Activated CD4-positive, alpha-beta T cell treated with anti-CD3 and anti-CD28 coated beads, Interleukin-2, amount 50 U/mL, for 24 hours (primary cell): ENCODE measurements at places on chromosomes 3 and 15.

DNA sequence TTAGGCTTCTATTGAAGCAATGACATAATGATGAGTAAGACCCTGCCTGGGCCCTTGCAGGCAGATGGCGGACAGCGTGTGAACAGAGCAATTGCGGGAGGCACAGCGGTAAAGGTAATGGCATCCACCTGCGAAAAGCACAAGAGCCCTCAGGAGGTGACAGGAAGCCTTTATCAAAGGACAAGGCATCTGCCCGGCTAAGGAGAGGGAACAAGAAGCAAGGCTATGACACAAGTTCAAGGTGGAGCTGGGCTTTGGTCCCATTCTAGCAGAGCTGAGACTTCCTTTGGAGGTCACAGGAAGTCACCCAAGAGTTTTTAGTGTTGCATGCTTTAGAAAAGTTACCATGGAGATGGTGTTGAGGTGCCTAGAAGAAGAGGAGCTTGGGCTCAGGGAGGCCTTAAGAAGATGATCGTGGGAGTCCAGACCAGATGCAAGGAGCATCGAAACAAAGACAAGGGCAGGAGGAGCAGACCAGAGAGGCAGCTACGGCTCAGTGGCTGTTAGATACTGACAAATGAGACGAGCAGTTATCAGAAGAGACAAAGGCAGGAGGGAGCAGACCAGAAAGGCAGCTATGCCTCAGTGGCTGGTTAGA lies 34.5 kb downstream of the OSBPL10 start:
- no peak for DNase-seq

DNA sequence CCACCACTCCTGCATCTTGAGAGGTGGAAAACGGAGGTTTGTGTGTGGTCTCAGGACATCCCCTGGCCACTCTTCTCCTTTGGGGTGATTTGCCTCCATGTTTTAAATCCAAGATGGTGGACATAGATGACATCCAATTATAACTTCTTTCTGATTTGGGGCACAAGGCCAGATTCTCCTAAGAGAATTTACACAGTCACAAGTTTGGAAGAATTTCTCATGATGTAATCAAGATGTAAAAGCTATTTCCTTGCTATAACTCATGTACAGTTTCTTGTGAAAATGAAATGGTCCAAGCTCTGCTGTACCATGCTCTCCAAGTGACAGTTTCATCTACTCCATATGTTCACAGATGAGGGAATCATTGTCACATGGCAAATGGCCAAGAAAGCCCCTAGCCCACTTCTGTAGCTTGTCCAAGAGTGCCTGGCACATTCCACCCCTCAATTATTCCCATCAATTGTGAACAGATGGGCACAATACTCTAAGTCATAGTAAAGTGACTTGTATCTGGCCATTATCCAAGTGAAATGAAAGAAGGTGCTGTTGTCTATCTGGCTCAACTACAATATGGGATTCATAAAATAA lies 134.6 kb upstream of the ROPN1 start:
- DNase-seq: no peak

DNA sequence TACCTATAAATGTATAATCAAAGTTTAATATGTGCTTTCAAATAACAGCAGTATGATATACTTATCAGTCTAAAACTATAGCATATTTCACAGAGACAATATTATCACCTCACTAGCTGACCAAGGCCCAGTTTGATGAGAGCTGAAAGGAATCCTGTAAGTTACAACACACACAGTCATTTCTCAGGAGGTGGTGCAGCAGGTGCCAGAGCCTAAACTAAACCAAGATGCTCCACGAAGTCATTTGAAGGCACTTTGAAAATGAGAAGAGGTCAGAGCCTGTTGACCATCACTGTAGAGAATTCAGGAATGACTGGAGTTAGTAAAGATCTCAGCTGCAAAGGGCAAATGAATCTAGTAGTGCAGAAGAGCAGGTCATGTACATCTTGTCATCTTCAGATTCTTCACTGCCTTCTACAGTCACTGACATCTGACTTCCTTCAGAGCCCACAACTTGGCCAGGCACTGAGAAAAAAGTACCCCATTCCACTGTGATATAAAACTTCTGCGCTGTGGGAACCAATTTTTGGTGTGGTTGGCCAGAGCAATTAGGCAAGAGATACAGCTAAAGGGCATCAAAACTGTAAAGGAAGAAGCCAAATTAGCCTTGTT lies 7.9 kb downstream of the GBE1 start:
- DNase-seq: no peak

DNA sequence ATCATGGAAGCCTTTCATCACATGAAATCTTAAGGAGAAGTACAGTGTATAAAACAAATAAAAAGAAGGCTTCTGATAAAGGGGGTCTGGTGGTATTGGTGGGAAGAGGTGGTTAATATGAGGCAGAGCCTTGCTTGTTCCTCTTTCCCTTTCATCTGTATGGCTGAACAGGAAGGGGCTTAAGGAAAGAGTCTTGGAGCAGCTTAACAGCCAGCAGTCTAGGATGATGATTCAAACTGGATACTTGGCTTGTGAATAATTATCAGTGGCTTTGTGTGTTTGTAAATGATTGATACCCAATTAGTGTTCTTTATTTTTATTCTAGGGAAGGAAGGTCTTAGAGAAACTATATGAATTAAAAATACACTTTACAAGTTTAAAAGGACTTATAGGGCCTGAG lies 29.1 kb upstream of the TCAIM start:
- no peak for DNase-seq

- DNase-seq: no peak
Observed at GRCh38 chr3:4819746-4820145, 159.5 kb upstream of the BHLHE40 start.

DNA sequence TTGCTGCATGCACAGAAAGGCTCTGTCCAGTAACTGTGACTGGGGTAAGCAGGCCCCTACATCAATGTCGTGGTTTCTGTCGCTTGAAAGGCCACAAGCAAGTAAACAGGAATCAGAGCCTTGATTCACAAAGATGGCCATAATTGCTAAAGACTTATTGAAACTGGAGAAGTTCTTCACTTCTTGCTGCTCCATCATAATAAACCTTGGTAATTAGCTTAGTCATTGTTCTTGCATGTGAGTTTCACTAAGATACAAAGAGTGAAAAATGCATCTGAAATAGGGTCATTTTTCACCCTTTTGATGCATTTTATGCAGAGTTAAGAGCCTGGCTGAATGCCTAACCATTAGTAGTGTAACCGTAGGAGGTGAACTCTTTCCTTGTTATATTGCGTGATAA lies 3.2 kb downstream of the SEMA6D start:
- no peak for DNase-seq

DNA sequence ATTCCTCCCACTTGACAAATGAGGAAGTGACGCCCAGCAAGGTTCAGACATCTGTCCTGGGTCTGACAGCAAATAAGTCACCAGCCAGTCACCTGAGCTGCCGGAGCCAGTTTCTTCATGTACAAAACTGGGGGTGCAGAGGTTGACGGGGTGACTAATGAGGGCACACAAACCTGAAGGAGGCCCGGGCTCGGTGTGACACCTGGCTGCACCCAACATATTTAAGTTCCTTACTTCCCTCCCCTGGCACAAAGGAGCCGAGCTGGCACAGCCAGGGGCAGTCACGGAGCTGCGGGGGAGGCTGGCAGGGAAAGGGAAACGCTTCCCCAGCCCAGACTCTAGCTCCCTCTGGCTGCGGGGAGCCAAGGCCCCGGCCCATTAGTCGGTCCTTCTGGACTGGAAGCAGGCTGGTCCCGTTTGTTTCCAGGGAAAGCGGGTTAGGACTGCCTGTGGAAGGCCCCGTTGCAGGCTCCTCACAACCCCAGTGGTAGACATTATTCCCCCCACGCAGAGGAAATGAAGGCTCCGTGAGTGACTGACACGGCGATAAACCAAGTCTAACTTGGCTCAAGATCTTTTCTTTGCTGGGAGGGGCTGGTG lies 2.3 kb downstream of the FBXL22 start:
- DNase-seq: no peak

DNA sequence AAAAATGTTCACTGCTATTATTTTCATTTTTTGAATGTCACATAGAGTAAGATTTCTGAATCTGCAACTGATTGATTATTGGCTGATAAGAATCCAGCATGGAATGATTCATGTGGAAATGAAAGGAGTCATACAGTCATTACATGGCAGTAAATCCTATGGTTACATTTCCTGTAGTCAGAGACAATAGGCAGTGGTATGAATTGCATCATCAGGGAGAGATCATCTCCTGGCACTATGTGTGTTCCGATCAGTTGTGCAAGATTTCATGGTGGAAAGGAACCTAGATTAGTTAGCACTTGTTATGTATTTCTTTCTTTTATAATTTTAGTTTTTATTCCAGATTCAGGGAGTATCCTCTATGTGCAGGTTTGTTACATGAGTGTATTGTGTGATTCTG lies 38.8 kb downstream of the SLC12A1 start:
- DNase-seq: no peak

- DNase-seq: no peak
Observed at GRCh38 chr3:107098864-107099263, 278.4 kb upstream of the CCDC54 start.

DNA sequence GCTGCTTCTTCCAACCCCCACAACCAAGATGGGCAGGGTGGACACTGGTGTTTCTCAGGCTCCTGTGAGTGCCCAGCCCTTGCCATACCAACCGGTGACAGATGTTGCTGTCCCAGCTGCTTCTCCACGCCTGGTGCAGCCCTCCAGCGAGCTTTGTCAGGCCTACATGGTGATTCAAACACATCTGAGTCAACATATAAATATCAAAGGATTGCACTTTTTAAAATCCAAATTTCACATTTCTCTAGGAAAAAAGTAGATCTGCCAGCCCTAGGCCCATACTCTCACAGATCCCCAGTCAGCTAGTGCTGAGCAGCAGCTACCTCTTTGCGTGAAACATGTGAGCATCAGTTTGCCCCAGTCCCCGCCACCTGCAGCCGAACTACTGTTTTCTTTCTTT lies 52.7 kb downstream of the RPN1 start:
- no peak for DNase-seq

GRCh38 chr3:84023842-84024241 lies 934.9 kb upstream of the CADM2 start:
- DNase-seq: no peak
